ENCODE measurements at places on chromosomes 3 and 15. TPM values are rescaled to one million over a fixed set of nuclear protein-coding genes. Genes with fewer than 3 reads are reported as not detected.
A peak's percentile ranks its signal among the peaks of the same experiment; 100 is the strongest.

GRCh38 chr3:103389356-103389755 lies 954.5 kb downstream of the ZPLD1 start:
- no peaks in the 10 kb centered on the region for H3K27me3 ChIP-seq
- no peak overlapping the region for H3K27ac ChIP-seq
- H3K36me3 ChIP-seq: no peaks in the 10 kb centered on the region

DNA sequence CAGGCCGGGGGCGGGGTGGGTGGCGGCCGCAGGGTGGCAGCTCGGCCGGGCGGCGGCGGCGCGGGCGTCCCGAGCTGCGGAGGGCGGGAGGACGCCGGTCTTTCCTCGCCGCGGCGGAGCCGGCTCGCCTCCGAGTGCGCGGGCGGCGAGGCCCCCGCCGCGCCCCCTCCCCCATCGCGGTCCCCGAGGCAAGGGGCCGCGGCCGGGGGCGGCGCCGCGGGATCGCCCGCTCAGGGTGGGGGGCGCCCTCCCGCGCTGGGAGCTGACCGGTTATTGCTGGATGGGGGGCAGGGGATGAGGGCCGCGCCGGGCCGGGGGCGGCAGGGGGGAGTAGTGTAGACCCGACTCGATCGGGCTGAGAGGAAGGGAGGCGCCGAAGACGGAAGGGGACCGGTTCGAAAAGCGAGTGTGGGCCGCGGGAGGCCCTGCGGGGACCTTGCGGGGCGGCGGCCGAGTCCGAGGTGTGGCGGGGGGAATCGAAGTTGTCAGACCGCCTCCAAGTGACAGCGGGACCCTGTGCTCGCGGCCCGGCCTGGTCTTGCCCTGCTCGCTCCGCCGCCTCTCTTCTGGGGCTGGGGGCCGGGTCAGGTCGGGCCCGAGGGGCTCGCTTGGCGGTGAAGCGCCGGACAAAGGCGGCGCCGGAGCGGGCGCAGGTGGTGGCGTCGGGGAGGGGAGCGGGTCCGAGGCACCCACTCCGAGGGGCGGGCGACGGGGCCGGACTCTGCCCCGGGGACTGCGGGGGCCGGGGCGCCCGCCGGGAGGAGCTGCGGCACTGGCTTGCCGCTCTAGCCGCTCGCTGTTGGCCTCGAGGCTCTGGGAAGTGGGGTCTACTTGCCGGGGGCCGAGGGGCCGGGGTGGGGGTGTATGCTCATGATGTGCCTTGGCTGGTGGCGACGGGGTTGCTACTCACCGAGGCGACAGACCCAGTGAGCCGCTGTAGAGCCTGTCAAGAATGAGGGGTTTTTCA lies 1.1 kb downstream of the BAHD1 start:
- no peak for DNase-seq
- H3K4me3 ChIP-seq: peak overlapping the region; percentile 60
- peaks cover 26% of the 10 kb centered on the region for H3K4me1 ChIP-seq
- H3K27me3 ChIP-seq: peaks cover 27% of the 10 kb centered on the region

DNA sequence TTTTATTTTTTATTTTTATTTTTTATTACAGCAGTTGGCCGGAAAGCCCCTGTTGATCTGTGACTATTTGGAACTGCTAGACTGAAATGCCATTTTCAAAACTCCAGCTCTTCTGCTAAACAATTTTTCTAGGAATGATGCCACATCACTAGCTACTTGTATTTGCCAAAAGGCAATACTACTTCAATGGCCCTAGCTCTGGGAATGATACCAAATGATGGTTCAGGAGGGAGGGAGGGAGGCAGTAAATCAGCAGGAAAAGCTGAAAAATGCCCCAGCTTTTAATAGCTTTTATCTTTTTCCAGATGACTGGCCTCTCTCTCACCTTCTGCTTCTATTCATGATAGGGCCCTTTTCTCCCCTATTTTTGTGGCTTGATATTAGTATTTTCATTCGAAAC lies 2.6 kb upstream of the CHL1 start:
- no peak overlapping the region for H3K4me3 ChIP-seq
- no peaks in the 10 kb centered on the region for H3K36me3 ChIP-seq
- H3K4me1 ChIP-seq: peaks cover 13% of the 10 kb centered on the region
- no peak for DNase-seq

- H3K27me3 ChIP-seq: no peaks in the 10 kb centered on the region
- no peak overlapping the region for H3K27ac ChIP-seq
- no peak for DNase-seq
- no peaks in the 10 kb centered on the region for H3K36me3 ChIP-seq
Measured at GRCh38 chr3:9342696-9343095, 20.2 kb upstream of the THUMPD3 start.

DNA sequence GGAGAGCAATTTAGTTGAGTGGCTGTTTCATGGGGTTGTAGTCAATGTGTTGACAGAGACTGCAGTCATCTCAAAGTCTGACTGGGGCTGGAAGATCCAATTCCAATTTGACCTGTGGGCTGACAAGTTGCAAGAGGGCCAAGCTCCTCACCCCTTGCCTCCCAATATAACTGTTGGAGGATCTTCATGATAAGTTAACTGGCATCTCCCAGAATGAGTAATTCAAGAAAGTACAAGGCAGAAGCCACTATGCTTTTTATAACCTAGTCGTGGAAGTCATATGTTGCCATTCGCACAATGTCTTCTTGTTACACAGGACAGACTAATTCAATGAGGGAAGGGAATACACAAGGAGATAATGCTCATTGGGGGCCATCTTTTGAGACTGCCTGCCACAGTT lies 29.1 kb downstream of the GPR15 start:
- no peak overlapping the region for H3K27ac ChIP-seq
- peaks cover 4% of the 10 kb centered on the region for H3K4me1 ChIP-seq
- peaks cover 2% of the 10 kb centered on the region for H3K27me3 ChIP-seq

DNA sequence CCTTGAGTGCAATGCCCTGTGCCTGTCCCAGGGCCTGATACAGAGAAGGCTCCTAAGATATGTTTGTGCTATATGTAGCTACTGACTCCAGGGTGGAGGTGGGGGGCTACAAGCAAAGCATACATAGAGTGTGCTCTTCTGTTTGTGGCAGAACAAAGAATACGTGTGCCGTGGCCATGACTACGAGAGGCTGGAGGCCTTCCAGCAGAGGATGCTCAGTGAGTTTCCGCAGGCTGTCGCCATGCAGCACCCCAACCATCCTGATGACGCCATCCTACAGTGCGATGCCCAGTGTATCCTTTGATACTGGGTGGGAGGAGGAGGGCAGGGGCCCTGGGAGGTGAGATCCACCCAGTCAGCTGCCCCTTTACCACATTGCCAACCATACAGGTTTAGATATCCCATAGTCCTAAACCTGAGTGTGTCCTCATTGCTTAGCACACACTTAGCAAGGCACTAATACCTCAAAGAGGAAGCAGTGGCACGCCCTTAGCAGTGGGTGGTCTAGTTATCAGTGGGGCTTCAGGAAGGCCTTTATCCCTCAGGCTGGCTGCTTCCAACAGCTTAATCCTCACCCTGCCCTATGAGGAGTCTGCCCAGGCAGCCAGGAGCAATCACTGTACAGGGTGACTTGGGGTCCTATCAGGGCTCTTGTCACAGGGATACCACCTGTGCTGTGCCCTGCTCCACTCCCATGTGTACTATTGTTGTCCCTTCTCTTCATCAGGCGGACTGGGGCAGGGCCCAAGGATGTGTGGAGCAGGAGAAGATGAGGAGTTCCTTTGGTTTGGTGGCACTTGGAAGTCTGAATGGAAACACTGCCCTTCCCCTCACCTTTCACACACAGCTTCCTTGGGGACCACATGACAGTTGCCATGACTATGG lies 30.1 kb upstream of the MANF start:
- H3K27me3 ChIP-seq: no peaks in the 10 kb centered on the region
- no peak overlapping the region for H3K27ac ChIP-seq
- DNase-seq: no peak
- H3K36me3 ChIP-seq: no peaks in the 10 kb centered on the region
- H3K4me3 ChIP-seq: no peak overlapping the region

- no peak for DNase-seq
- no peaks in the 10 kb centered on the region for H3K4me1 ChIP-seq
- no peak overlapping the region for H3K27ac ChIP-seq
- H3K27me3 ChIP-seq: no peaks in the 10 kb centered on the region
Measured at GRCh38 chr15:86488046-86488445, 408.4 kb downstream of the AGBL1 start.

- no peak for DNase-seq
- no peaks in the 10 kb centered on the region for H3K27me3 ChIP-seq
- H3K4me3 ChIP-seq: no peak overlapping the region
- peaks cover 5% of the 10 kb centered on the region for H3K36me3 ChIP-seq
- H3K27ac ChIP-seq: no peak overlapping the region
Measured at GRCh38 chr15:73695773-73696640, 11.8 kb downstream of the CD276 start.

DNA sequence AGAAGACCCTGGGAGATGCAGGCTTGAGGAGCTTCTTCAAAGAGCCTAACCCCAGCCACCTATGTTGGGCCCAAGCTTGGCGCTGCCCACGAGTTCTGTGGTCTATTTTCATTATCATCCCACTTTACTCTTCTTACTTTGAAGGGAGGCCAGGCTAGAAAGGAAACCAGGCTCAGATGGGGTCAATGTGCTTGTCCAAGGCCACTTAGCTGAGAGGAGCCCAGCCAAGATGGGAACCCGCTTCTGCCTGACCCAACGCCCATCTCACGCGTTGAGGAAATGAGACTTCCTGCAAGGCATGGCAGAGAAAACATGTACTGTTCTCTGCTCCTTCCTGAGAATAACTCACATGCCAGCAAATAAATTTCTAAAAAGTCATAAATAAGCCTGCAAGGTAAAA lies 486.3 kb upstream of the PROK2 start:
- no peak for DNase-seq
- H3K4me1 ChIP-seq: peaks cover 40% of the 10 kb centered on the region
- peaks cover 2% of the 10 kb centered on the region for H3K27me3 ChIP-seq
- no peaks in the 10 kb centered on the region for H3K36me3 ChIP-seq
- no peak overlapping the region for H3K4me3 ChIP-seq

GRCh38 chr15:31487811-31488436 lies 161.3 kb downstream of the KLF13 start:
- peaks cover 15% of the 10 kb centered on the region for H3K4me1 ChIP-seq
- no peak overlapping the region for H3K27ac ChIP-seq
- H3K36me3 ChIP-seq: no peaks in the 10 kb centered on the region
- peak; percentile 6 for DNase-seq

- H3K36me3 ChIP-seq: no peaks in the 10 kb centered on the region
- H3K4me1 ChIP-seq: no peaks in the 10 kb centered on the region
- DNase-seq: no peak
- H3K27me3 ChIP-seq: no peaks in the 10 kb centered on the region
- H3K4me3 ChIP-seq: no peak overlapping the region
Measured at GRCh38 chr15:91839867-91840266, 13.6 kb upstream of the SLCO3A1 start.

DNA sequence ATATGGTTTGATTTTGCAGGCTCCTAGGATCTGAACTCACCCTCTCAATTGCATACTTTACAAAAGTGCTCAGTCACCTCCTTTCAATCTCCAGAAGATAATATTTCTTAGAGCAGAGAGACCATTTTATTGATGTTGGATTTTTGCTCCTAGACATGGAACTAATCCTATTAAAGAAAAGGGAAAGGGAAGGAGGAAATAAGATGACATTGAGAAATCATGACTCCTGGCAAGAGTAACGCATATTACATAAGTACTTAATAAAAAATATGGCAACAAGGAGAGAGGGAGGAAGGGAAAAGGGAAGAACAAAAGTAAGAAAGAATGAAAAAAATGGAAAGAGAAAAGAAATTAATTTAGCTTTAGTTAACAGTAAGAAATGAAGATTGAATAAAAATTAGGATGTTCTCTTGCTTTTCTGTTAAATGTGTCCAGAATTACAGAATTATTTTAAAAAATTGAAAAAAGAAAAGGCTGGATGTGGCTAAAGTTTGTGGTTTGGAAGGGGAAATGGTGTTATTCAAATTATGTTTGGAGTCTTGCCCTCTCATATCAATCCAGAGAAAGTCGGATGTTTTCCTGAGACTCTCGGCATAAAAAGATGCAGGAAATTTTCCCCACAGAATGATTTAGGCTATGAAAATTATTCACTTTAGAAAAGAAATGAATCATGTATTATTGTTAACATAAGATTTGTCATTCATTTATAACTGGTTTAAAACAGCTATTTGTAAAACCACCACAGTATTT lies 474.0 kb downstream of the FGF12 start:
- H3K36me3 ChIP-seq: no peaks in the 10 kb centered on the region
- no peak overlapping the region for H3K4me3 ChIP-seq
- peak; percentile 2 for DNase-seq

DNA sequence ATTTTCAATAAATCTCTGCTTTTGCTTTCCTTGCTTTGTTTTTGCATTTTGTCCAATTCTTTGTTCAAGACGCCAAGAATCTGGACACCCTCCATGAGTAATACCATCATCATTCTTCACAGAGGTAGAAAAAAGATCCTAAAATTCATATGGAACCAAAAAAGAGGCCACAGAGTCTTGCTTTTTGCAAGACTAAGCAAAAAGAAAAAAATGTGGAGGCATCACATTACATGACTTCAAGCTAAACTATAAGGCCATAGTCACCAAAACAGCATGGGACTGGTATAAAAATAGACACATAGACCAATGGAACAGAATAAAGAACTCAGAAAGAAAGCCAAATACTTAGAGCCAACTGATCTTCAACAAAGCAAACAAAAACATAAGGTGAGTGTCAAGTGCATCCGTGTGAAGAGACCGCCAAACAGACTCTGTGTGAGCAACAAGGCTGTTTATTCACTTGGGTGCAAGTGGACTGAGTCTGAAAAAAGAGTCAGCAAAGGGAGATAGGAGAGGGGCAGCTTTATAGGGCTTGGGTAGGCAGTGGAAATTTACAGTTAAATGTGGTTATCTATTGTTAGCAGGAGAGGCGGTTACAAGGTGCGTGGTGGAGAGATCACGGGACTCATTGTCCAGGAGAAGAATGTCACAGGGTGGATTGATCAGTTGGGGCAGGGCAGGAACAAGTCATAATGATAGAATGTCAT lies 10.9 kb downstream of the STRIT1 start:
- peaks cover 3% of the 10 kb centered on the region for H3K4me1 ChIP-seq
- no peaks in the 10 kb centered on the region for H3K36me3 ChIP-seq
- no peak overlapping the region for H3K4me3 ChIP-seq
- no peak overlapping the region for H3K27ac ChIP-seq
- peak; percentile 57 for DNase-seq

- no peaks in the 10 kb centered on the region for H3K36me3 ChIP-seq
- no peaks in the 10 kb centered on the region for H3K27me3 ChIP-seq
- H3K4me1 ChIP-seq: peaks cover 5% of the 10 kb centered on the region
- H3K4me3 ChIP-seq: no peak overlapping the region
- DNase-seq: no peak
Measured at GRCh38 chr3:23655749-23656148, 150.0 kb upstream of the UBE2E1 start.

DNA sequence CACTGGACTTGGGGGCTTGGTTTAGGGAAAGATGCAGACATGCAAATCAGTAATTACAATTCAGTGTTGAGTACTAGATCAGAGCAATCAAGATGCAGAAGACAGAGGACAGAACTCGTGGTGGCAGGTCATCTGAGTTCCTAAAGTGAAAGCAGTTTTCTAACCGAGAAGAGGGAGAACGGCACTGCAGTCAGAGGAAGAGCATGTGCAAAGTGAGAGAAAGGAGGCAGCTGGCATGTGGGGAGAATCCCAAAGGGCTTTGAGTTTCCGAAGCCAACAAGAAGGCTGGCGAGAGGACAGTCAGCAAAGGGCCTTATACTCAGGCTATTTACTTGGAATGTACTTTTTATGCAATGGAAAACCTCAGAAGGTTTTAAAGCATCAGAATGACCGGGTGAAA lies 87.0 kb downstream of the ANP32A start:
- no peak overlapping the region for H3K27ac ChIP-seq
- peaks cover 9% of the 10 kb centered on the region for H3K4me1 ChIP-seq
- H3K27me3 ChIP-seq: no peaks in the 10 kb centered on the region

PCBP4 gene
- total RNA-seq: 102 TPM

DAZL gene
- total RNA-seq: not detected

LYZL4 gene
- total RNA-seq: not detected

SLC9C1 gene
- total RNA-seq: not detected

HES1 gene
- 44.6 TPM for total RNA-seq

SPRED1 gene
- total RNA-seq: 31.7 TPM

SLC9A9 gene
- total RNA-seq: 1.5 TPM

TMEM40 gene
- total RNA-seq: 2.0 TPM

PEX5L gene
- total RNA-seq: 0.43 TPM
